ENCODE measurements at places on chromosomes 16 and 17.
A peak's percentile ranks its signal among the peaks of the same experiment; 100 is the strongest.

- peak; percentile 34 for DNase-seq
Observed at GRCh38 chr16:381789-382717, at the start of gene PGAP6. Gene PGAP6, minus strand, starts transcription at chr16:381978. Its CDS starts 157 bp downstream, at chr16:381821.

GRCh38 chr17:59300941-59301340 lies 30.5 kb upstream of the YPEL2 start:
- no peak for DNase-seq

- DNase-seq = no peak
Observed at GRCh38 chr17:35373984-35374765, 754 bp upstream of the SLFN11 start.

DNA sequence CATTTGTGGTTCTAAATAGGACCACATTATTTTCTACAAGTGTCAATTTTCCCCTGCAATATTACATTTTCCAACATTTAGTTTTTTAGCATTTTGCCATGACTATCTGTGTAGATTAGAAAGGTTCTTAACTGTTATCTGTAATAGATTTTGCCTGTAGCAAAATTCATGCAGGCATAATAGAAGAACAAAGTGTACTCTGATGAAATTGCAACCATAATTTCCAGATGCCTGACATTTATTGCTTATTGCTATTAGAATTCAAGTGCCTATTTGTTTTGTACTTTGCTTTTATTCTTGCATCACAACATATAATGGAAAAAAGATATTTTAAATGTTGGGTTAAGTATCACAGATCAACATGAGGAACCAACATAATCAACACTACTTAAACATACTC lies 337.7 kb downstream of the TOX3 start:
- DNase-seq = no peak

DNA sequence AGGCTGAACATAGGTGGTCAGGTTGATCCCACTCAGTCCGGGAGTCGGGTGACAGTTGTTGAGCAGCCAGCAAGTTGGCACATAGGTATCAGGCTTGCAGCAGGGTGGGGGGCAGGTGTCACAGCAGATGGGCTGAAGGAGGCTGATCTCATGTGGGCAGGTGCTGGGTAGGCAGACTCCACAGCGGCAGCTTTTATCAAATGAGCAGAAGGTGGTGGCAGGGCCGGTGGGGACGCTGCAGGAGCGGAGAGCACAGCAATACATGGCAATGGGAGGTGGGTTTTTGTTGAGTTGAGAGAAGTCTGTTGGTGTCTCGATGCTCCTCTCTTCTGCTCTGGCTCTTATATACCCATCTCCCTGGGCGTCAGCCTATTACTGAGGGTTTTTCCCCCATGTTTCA lies at the start of gene KRTAP3-1:
Gene KRTAP3-1, minus strand, starts transcription at position 318 of the 400 bp plus-strand sequence. Its CDS starts 54 bp downstream, at position 264.
- no peak for DNase-seq

DNA sequence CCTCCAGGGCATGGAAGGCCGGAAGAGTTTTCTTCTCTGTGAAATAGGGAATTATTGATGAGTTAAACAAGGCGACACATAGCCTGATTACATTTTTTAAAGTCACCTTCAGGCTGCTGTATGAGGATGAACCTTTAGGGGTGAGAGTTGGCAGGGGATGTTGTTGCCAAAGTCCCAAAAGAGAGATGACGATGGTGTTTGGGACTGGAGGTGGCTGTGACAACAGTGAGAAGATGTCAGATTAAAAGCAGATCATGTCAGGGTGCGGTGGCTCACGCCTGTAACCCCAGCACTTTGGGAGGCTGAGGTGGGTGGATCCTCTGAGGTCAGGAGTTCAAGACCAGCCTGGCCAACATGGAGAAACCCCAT lies 16.8 kb upstream of the ASGR2 start:
- no peak for DNase-seq

DNA sequence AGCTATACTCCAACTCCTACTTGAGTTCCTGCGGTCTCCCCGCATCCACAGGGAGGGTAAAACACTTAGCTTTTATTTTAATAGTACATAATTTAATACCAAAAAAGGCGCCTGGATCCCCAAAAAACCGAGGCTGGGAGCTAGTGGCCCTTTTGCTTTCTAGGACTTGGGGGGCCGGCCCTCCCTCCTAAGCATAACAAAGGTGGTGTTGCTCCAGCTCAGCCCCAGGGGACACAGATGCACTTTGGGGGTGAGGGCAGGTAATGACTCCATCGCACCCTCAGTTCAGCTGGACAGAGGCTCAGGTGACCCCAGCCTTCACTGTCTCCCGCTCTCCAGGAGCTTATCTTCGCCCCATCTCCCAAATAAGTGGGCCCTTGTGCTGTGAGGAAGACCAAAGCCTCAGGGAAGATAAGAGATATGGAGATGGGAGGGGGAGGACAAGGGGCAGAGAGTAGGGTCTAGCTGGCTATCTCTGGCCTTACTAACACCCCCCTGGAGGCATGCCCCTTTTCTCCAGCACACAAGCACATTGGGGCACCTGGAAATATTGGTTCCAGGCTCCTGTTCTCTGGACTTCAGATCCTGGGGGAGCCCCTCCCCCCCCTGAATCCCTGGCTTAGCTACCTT lies 2.8 kb upstream of the NHERF1 start:
- no peak for DNase-seq

DNA sequence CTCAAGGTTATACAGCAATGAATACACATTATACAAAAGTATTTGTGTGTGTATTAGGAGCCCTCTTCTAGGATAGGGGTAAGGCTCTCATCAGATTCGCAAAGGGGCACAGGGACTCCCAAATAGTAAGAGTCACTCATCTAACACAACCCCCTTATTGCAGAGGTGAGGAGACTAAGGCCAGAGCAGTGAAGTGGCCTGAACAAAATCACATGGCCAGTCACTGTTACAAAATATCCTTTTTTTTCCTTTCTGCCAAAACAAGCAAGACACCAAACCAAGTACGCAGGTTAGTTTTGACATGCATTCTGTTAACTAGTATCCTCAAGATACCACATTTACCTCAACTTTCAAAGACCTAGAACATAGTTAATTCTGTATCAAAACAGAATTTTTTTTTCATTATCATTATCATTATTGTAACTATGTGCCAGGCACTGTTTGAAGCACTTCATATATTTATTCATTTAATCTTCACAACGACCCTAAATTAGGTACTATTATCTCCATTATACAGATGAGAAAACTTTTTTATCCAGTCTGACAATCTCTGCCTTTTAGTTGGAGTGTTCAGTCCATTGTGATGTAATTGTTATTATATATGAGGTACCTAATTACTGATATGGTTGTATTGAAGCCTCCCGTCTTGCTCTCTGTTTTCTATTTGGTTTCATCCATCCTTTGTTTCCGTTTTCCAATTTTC lies 25.7 kb downstream of the MMD start:
- DNase-seq = no peak

DNA sequence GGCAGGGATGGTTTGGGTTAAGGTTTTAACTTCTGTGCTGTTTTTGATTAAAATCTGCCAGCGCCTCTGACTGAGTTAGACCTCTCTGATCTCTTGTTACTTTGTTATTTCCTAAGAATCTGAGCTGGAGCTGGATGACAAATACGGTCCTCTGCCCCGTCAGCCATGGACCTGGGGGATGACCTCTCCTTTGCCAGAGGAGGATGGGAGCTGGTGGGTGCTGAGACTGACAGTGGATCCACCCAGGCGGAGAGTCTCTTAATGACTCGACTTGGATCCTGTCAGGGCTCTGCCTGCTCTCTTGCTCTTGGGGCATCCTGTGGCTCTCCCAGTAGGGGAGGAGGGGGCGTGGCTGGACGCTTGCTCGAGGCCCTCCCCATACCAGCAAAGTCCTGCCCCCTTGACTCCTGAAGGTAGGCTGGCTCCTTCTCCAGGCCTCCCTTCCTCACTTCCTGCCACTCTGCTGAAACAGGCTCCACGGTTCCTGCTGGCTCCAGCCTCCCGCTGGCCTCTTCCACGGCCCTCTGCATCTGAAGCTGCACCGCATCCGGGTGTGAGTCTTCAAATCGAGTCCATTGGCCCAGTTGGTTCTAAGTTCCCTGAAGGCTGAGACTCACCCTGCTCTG lies 24.8 kb upstream of the MAP3K14 start:
- DNase-seq = no peak

DNA sequence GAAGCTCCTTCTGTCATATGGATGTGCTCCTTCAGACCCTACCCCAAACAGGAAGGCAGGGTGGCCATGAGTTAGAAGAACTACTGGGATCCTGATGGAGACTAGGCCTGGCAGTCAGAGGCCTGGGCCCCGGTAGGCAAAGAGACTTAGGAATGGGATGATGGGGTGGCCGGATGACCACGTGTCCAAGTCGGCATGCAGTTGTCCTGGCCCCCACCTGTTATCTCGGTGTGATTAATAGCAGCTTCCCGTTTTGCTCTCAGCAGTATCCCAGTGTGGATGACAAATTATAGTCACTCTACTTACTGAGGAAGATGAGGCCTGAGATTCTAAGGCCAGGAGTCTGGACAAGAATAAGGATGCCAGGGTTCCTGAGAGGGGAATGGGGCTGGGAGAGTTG lies 1.5 kb downstream of the TNFSF12 start:
- no peak for DNase-seq

- no peak for DNase-seq
Observed at GRCh38 chr17:56948491-56948890, 12.4 kb downstream of the COIL start.

DNA sequence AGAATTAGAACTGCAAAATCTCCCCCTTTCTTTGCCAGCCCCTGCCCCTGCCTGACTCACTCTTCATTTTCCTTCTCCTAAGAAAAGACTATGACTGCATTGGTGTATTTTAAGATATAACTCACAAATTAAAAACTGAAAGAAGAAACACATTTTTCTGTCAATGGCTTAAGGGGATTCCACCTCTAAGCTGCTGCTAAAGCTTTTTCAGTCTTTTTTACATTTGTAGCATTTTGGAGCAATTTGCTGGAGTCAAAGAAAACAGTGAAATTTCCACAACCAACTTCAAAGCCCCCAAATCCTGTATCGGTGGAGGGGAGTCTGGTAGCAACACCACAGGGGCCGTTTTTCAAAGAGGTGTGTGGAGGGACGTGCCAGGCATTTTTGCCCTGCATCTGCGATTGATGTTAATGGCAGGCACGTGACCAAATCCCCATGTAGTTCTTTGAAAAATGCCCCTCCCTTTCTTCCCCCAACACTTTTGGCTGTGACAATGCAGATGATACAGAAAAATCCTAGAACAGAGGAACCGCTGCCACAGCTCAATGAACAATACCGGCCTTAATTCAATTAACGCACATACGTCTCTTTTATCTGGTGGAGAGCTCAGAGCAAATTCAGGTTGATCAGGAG lies 28.5 kb downstream of the MAF start:
- DNase-seq = no peak

GRCh38 chr17:45302649-45303173 lies 14.1 kb downstream of the MAP3K14 start:
- DNase-seq = no peak

DNA sequence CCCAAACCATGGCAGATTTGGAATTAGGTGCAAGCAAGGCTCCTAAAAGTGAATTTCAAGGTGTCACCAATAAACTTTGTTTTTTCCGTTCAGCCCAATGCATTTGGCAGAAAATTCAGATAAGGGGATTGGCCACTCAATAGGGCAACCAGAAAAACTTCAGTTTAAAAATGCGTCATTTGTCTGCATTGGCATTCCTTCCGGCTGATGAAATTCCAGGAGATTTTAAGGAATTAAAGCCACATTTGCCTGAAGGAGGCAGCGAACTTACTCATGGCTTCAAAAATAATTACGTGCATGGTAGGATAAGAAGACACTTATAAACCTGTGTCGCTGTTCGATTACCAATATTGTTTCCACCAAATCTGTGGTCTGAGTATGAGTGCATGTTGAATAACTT lies 151.9 kb downstream of the SALL1 start:
- no peak for DNase-seq

DNA sequence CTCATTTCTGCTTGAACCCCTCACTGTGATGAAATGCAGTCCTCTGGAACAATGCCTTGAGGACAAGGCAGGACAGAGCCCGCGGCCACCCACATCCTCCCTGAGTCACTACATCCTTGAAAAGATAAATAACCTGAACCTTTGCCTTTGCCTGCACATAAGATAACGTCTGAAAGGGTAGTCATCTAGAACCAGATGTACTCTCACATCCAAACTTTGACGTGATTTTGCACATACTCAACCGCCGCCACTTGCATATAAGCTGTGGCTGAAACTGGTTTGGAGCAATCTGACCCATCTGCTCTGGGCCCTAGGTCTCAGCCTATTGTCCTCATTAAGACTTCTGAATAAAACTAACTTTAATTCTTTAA lies 252.1 kb downstream of the PHKB start:
- no peak for DNase-seq

GRCh38 chr17:59756236-59756818 lies 48.9 kb downstream of the VMP1 start:
- DNase-seq = no peak

DNA sequence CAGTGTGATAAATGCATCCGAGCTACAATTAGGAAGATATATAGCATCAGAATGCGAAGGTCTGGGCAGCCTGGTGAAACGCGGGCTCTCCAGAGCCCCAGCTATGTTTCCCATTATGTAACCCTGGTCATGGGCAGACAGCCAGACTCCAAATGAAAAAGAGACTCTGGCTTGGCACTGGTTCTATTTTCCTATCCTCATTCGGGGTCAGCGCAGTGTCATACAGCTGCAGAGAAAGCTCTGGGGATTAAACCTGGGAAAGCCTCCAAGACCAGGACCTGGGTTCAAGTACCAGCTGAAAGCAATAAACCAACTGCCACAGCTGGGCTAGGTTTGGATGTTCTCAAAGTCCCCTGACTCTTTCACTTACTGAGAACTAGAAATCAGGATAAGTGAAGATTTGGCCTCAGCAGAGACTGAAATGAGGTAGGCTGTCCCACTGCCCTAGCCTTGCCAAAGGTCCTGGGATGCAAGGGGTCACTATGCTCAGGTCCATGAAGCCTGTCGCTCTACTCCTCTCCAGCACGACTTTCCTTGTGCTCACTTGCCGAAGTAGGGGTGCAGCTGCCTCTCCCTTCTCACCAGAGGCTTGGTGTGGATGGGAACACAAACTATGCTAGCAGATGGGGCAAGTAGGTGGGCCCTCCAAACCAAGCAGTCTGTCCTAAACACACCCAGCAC lies 123.8 kb downstream of the SMG6 start:
- no peak for DNase-seq

GRCh38 chr17:62754631-62755030 lies 53.5 kb downstream of the MARCHF10 start:
- DNase-seq = no peak

- DNase-seq = no peak
Observed at GRCh38 chr17:44781551-44782325, 22.9 kb downstream of the ADAM11 start.

GRCh38 chr16:19898924-19899604 lies 14.4 kb upstream of the GPRC5B start:
- DNase-seq = no peak

GRCh38 chr17:80138856-80139426 lies 8.0 kb downstream of the EIF4A3 start:
- DNase-seq = no peak

DNA sequence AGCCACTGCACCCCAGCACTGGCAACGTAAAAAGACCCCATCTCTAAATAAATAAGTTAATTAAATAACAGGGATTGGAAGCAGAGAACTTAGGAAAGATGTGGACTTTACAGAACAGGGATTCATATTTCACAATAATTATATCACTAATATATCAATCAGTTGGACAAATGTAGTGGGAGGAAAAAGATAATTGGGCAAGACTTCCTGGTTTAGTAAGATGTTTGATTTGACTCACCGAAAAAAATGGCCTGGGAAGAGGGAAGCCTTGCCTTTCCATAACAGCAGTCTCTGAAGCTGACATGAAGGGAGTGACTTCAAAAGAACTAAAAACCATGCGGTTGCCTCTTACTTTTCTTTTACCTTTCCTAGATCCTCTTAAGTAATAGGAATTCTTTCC lies 15.2 kb upstream of the C17orf78 start:
- no peak for DNase-seq
